ENCODE measurements at places on chromosomes 13 and 19. TPM values are rescaled to one million over a fixed set of nuclear protein-coding genes. Genes with fewer than 3 reads are reported as not detected.

- no peaks in the 10 kb centered on the region for H3K27me3 ChIP-seq
- DNase-seq = no peak
- peaks cover 27% of the 10 kb centered on the region for H3K4me1 ChIP-seq
- no peaks in the 10 kb centered on the region for H3K36me3 ChIP-seq
- no peak overlapping the region for H3K27ac ChIP-seq
These were observed 1.6 kb downstream of the ZNF414 start for GRCh38 chr19:8512115-8512967.

DNA sequence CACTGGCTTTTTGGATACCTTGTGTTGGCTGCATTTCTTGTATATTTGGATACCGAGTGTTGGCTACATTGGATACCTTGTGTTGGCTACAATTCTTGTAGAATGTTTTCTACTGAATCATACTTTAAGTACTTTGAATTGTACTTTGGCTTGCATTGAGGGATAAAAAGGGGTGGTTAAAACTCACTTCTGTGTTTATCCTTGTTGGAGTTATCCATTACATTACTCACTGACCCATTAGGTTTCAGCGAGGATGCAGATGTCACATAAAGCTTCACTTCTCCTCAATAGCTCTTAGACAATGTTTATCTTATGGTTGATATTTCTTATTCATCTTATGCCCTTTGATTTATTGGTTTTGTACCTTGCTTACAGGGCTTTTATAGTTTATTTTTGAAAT, 43.1 kb downstream of the PDS5B start:
- H3K4me1 ChIP-seq = peaks cover 37% of the 10 kb centered on the region
- H3K4me3 ChIP-seq = no peak overlapping the region
- no peak for DNase-seq

DNA sequence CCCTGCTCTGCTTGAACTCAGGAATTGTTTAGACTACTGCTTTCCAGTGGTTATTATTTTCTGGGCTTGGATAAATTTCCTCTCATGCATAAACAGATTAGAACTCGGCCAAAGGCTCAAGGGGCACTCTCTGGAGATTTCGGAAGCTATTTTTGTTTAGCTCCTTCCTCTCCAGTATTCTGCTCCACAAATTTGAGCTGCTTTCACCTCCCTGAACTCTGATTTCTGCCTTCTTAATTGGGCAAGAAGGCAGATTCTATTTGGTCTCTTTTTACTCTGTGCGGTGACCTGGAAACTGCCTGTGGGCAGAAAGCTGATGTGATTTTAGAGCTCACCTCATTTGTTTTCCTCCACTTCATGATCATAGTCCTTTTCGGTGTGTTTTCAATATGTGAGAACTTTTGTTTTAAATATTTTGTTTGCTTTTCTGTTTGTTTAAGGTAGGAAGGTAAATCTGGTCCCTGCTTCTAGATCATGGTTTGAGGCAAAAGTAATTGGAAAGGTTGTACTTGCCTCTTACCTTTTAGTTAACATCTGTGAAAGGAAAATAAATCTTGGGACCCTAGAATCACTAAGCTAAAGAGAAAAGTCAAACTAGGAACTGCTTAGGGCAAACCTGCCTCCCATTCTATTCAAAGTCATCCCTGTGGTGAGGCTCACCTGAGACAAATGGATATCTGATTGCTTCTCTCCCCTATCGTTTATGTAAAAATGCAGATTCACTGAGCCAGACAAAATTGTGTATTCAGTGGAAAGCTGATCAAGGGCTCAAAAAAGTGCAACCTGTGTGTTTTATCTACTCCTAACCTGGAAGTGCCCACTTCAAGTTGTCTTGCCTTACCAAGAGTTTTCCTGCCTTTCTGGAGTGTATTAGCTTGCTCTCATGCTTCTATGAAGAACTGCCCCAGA, 714.7 kb upstream of the PCDH20 start:
- no peak overlapping the region for H3K27ac ChIP-seq
- no peak overlapping the region for H3K4me3 ChIP-seq
- no peaks in the 10 kb centered on the region for H3K4me1 ChIP-seq
- no peaks in the 10 kb centered on the region for H3K27me3 ChIP-seq

DNA sequence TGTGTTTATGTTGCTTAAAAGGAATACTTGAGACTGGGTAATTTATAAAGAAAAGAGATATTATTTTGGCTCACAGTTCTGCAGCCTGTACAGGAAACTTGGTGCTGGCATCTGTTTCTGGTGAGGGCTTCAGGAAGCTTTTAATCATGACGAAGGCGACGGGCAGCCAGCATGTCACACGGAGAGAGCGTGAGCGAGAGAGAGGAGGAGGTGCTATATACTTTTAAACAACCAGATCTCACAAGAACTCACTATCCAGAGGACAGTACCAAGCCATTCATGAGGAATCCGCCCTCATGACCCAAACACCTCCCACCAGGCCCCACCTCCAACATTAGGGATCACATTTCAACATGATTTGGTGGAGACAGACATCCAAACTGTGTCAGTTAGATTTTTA, 163.4 kb upstream of the TSC22D1 start:
- peaks cover 4% of the 10 kb centered on the region for H3K27me3 ChIP-seq
- no peaks in the 10 kb centered on the region for H3K36me3 ChIP-seq
- H3K27ac ChIP-seq = no peak overlapping the region
- DNase-seq = no peak
- H3K4me1 ChIP-seq = no peaks in the 10 kb centered on the region

- H3K36me3 ChIP-seq = no peaks in the 10 kb centered on the region
- no peak for DNase-seq
- peaks cover 2% of the 10 kb centered on the region for H3K4me1 ChIP-seq
- no peaks in the 10 kb centered on the region for H3K27me3 ChIP-seq
- H3K27ac ChIP-seq = no peak overlapping the region
These were observed 5.7 kb downstream of the SLC7A9 start for GRCh38 chr19:32863841-32864240.

- no peaks in the 10 kb centered on the region for H3K36me3 ChIP-seq
- no peaks in the 10 kb centered on the region for H3K27me3 ChIP-seq
- no peak overlapping the region for H3K27ac ChIP-seq
These were observed 631.7 kb upstream of the SGCG start for GRCh38 chr13:22549126-22549525.

GRCh38 chr13:96677029-96677428, 317.2 kb downstream of the OXGR1 start:
- no peaks in the 10 kb centered on the region for H3K27me3 ChIP-seq
- no peaks in the 10 kb centered on the region for H3K4me1 ChIP-seq
- no peak for DNase-seq
- no peaks in the 10 kb centered on the region for H3K36me3 ChIP-seq

SIGLEC11 gene
- not detected for total RNA-seq

SSC5D gene
- total RNA-seq = 0.47 TPM

ZNF534 gene
- 0.22 TPM for total RNA-seq

ZNF155 gene
- total RNA-seq = 3.5 TPM

SOX1 gene
- total RNA-seq = not detected

ZNF471 gene
- 1.1 TPM for total RNA-seq

TMPRSS9 gene
- total RNA-seq = not detected

CGB1 gene
- not detected for total RNA-seq

NLRP5 gene
- not detected for total RNA-seq

Data from T-helper 17 cell (primary cell).